ENCODE measurements at places on chromosomes 11 and 22.

DNA sequence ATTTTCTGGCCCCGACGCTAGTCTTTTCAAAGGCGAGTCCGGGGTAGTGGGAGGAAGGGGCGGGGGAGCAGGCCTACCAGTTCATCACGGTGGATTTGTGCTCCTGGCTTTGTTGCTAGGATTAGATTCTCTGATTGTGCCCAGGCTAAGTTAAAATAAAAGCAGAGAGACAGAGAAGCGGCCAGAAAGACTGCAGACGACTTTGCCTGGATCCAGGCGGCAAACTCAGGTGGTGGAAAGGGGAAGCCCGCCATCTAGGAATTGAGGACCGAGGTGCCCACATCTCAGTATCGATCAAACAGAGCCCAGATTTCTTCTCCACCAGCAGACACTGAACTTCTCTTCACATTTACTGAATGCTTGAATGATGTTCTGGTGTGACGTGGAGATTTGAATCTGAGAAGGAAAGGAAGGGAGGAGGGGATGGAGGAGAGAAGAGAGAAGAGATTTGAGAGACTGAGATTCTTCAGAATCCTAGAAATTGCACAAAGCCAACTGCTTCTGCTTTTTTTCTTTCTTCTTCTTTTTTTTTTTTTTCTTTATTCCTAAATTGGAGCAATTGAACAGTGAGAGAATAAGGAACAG, 2.7 kb downstream of the FAT3 start:
- DNase-seq, result no peak

- no peak for DNase-seq
These were observed 69.1 kb downstream of the MICAL2 start for GRCh38 chr11:12179531-12179930.

- no peak for DNase-seq
These were observed 960 bp upstream of the CADM1 start for GRCh38 chr11:115505175-115505574.

- DNase-seq, result peak; percentile 13
These were observed 26.5 kb upstream of the PRDM10 start for GRCh38 chr11:130029137-130029536.

- DNase-seq, result peak; percentile 95
These were observed 48.7 kb upstream of the TEAD1 start for GRCh38 chr11:12625438-12626071.

GRCh38 chr22:44276041-44276440, 36.7 kb downstream of the SHISAL1 start:
- no peak for DNase-seq

DNA sequence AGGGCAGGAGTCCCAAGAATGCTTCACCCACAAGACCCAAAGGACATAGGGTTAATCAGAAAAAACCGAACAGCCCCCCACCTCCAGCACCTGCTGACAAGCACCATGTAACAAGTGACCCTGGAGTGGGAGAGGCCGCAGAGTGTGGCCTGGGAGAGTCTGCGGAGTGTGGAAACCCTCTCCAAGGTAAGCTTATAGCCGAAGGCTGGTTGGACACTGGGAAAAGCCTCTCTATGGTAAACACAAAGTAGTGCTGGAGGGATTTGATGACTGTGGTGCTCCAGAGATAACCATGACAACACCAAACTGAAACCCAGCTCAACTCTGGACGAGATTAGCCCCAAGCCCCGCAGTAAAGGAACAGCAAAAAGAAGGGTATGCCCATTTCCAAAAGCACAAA, 19.2 kb downstream of the ASCL2 start:
- DNase-seq, result no peak

- peak; percentile 15 for DNase-seq
These were observed 13.7 kb downstream of the SULT4A1 start for GRCh38 chr22:43848366-43849171.

GRCh38 chr11:434496-434895, 7.3 kb downstream of the ANO9 start:
- DNase-seq, result no peak

- no peak for DNase-seq
These were observed 23.9 kb downstream of the STIM1 start for GRCh38 chr11:3879216-3879966.

DNA sequence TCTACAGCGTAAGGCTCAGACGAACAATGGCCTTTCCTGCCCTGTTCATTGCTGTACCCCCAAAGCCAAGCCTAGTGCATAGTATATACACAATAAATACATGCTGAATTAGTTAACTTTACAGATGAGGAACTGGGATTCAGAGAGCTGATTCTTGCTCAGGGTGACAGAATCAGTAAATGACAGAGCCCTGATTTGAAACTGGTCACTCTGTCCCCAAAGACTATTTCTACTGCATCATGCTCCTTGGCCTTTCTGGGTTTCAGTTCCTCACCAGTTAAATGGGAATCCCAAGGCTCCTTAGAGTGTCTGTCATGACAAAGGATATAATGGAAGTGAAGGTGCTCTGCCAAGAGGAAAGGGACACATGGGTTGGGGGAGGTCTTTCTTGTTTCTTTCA, 50.5 kb upstream of the TSKU start:
- DNase-seq, result no peak

GRCh38 chr22:46163557-46163888, 13.2 kb downstream of the PPARA start:
- no peak for DNase-seq

DNA sequence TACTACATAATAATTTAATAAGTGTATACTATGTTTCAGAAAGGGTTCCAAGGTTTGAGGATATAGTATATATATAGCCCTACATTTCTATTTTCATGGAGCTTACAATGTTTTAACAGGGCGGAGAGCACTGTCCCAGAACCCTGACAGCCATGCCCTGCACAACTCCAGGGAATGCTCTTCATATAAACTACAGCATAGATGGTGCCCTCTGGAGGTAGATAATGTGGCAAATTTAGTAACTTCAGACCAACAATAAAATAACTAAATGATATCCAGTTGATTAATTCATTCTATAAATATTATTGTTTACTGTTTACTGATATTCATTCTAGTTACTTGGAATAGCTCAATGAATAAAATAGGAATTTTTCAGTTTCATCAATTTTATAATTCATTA, 693.7 kb upstream of the CCDC179 start:
- DNase-seq, result no peak
